Neural progenitor cell (in vitro differentiated cells): ENCODE measurements at places on chromosomes 13 and 19.

DNA sequence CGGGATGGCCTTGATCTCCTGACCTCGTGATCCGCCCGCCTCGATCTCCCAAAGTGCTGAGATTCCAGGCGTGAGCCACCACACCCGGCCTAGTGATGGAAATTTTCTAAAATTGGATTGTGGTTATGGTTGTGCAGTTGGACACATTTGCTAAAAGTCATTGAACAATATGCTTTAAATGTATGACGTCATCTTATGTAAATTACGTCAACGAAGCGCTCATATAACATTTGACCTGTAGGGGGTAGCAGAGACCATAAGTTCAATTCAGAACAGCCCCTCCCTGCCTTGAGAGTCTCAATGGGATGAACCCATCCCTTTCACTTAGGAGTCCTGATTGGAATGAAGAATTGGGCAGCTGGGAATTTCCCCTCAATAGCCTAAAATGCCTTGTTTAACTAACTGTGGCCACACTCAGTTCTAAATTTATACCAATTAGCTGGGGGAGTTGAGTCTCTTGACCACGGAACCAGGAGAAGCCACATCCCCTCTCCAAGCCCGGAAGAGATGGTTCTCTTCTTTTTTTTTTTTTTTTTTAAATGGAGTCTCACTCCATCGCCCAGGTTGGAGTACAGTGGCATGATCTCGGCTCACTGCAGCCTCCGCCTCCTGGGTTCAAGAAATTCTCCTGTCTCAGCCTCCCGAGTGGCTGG, 15.2 kb upstream of the TLE6 start:
- H3K4me1 ChIP-seq, result no peaks in the 10 kb centered on the region
- no peak overlapping the region for H3K27ac ChIP-seq
- no peaks in the 10 kb centered on the region for H3K27me3 ChIP-seq
- peak; percentile 95 for DNase-seq
- H3K4me3 ChIP-seq, result no peak overlapping the region

- no peak overlapping the region for H3K4me3 ChIP-seq
- no peak for DNase-seq
- peaks cover 19% of the 10 kb centered on the region for H3K4me1 ChIP-seq
- H3K27ac ChIP-seq, result no peak overlapping the region
Measured at GRCh38 chr13:112783978-112784371, 94.1 kb downstream of the ATP11A start.

- H3K4me3 ChIP-seq, result no peak overlapping the region
- H3K36me3 ChIP-seq, result no peaks in the 10 kb centered on the region
- H3K27ac ChIP-seq, result no peak overlapping the region
- no peaks in the 10 kb centered on the region for H3K4me1 ChIP-seq
- H3K27me3 ChIP-seq, result no peaks in the 10 kb centered on the region
Measured at GRCh38 chr13:47594833-47595232, 406.2 kb downstream of the SUCLA2 start.

DNA sequence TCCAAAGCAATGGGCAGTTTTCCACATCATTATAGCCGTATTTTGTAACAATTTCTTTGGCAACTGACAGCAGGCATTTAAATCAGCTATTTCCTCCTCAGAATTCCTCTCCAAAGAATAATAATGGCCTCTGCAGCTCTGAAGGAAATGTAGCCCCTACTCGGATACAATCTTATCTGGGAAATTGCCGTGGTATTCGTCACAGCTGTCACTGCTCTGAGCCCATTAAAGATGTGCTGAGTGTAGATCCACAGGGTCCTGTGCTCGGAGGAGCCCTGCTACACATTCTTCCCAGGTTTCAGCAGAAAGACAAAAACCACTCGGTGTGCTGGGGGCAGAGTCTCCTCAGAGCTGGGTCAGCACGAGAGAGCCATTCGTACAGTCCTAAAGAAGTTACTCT, 33.1 kb downstream of the MZT1 start:
- H3K27me3 ChIP-seq, result no peaks in the 10 kb centered on the region
- no peaks in the 10 kb centered on the region for H3K4me1 ChIP-seq
- no peak overlapping the region for H3K4me3 ChIP-seq
- H3K27ac ChIP-seq, result no peak overlapping the region
- no peaks in the 10 kb centered on the region for H3K36me3 ChIP-seq

DNA sequence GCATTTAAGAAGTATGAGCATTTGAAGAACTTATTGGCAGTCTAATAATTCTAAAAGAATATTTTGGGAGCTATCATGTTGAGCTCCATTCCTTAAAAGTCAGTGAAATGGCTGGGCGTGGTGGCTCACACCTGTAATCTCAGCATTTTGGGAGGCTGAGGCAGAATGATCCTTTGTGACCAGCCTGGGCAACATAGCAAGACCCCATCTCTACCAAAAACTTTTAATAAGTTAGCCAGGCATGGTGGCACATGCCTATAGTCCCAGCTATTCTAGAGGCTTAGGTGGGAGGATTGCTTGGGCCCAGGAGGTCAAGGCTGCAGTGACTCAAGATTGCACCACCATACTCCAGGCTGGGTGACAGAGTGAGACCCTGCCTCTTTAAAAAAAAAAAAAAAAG, 8.0 kb downstream of the COG6 start:
- peaks cover 4% of the 10 kb centered on the region for H3K36me3 ChIP-seq
- H3K4me3 ChIP-seq, result no peak overlapping the region
- H3K27ac ChIP-seq, result no peak overlapping the region
- no peaks in the 10 kb centered on the region for H3K27me3 ChIP-seq

- no peak for DNase-seq
- no peaks in the 10 kb centered on the region for H3K36me3 ChIP-seq
- H3K4me1 ChIP-seq, result no peaks in the 10 kb centered on the region
Measured at GRCh38 chr19:46181388-46181779, 33.3 kb downstream of the IGFL2 start.

- DNase-seq, result no peak
- no peak overlapping the region for H3K4me3 ChIP-seq
- H3K36me3 ChIP-seq, result no peaks in the 10 kb centered on the region
- H3K27me3 ChIP-seq, result no peaks in the 10 kb centered on the region
- no peak overlapping the region for H3K27ac ChIP-seq
- no peaks in the 10 kb centered on the region for H3K4me1 ChIP-seq
Measured at GRCh38 chr19:33332248-33332647, 29.9 kb upstream of the CEBPA start.

DNA sequence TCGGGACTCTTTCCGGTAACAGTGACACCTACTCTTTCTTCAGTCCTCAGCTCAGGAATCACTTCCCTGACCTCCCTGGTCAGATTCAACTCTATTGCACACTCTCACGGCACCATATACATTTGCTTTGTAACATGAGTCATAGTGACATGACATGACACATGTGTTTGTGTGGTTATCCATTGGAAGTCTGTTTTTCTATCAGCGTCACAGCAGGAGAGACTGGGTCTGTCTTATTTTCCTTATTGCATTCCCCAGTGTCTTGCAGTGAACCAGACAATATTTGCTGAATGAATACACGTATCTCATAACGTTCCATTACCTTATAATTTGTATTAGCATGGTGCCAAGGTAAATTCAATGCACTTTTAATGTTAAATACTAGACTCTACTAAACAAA, 102.0 kb downstream of the DCLK1 start:
- H3K36me3 ChIP-seq, result no peaks in the 10 kb centered on the region
- H3K27ac ChIP-seq, result no peak overlapping the region
- no peak for DNase-seq

- no peak overlapping the region for H3K4me3 ChIP-seq
- no peaks in the 10 kb centered on the region for H3K4me1 ChIP-seq
- H3K27me3 ChIP-seq, result no peaks in the 10 kb centered on the region
- no peak for DNase-seq
Measured at GRCh38 chr13:104057861-104058260, 991.6 kb upstream of the SLC10A2 start.

GRCh38 chr19:11125994-11126685, 29.4 kb downstream of the SPC24 start:
- no peak overlapping the region for H3K4me3 ChIP-seq
- peak; percentile 83 for DNase-seq
- H3K36me3 ChIP-seq, result peaks cover 21% of the 10 kb centered on the region
- no peak overlapping the region for H3K27ac ChIP-seq
- H3K27me3 ChIP-seq, result no peaks in the 10 kb centered on the region

DNA sequence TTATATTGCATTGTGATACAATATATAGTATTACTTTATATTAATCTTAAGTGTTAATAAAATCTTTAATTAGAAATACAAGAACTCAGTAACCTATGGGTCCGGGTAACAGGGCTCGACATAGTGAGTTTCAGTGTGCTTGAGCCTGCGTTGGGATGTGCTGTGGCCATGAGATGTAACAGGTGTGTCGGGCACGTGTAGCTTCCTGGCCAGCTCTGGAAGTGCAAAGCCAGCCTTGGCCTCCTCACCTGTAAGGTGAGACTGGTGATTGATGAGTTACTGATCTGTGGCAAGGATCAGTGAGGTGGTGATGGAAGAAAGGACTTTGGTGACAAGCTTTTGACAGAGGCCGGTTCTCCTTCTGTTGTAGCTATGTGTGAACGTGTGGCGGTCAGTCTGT, 19.2 kb downstream of the ATP4B start:
- DNase-seq, result no peak
- H3K27me3 ChIP-seq, result no peaks in the 10 kb centered on the region
- H3K27ac ChIP-seq, result no peak overlapping the region
- no peaks in the 10 kb centered on the region for H3K4me1 ChIP-seq
- no peak overlapping the region for H3K4me3 ChIP-seq
- H3K36me3 ChIP-seq, result peaks cover 28% of the 10 kb centered on the region

DNA sequence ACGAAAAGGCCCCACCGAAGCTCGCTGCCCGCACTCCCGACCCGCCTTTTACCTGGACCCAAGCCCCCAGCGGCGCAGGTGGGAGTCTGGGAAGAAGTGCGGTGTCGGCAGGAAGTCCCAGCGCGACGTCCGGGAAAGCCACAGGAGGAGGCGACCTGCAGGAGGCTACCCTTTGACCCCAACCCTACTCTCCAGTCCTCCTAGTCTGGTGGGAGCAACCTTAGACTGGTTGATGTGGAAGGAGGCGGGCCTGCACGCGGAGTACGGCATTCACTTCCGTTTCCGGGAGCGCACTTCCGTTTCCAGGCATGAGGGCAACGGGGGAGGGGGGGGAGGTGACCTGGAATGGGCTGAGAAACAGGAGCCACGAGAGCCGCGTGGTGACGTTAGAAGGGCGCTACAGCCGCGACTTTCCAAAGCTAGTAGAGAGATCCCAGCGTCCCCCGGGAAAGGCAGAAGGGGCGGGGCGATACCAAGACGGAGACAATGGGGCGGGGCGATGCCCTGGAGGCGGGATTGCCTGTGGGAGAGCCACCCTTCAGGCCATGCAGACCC, 28.5 kb downstream of the ZNF266 start:
- no peak for DNase-seq
- no peaks in the 10 kb centered on the region for H3K27me3 ChIP-seq
- no peaks in the 10 kb centered on the region for H3K4me1 ChIP-seq
- no peak overlapping the region for H3K27ac ChIP-seq
- peaks cover under 1% of the 10 kb centered on the region for H3K36me3 ChIP-seq

DNA sequence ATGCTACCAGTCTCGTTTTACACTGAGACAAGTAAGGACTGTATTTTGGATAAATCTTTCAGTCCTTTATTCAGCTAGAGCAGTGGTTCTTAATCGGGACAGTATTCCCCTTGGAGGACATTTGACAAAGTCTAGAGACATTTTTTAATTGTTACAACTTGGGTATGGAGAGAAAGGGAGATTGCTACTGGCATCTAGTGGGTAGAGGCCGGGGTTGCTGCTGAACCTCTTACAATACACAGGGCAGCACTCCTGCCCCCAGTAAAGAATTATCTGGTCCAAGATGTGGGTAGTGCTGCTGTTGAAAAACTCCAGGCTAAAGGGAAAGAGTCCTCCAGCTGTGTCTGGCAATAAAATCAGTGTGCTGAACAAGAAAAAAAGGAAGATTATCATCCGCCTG, 334.8 kb downstream of the SLC7A1 start:
- no peak overlapping the region for H3K4me3 ChIP-seq
- H3K36me3 ChIP-seq, result no peaks in the 10 kb centered on the region
- no peaks in the 10 kb centered on the region for H3K4me1 ChIP-seq
- H3K27ac ChIP-seq, result no peak overlapping the region

DNA sequence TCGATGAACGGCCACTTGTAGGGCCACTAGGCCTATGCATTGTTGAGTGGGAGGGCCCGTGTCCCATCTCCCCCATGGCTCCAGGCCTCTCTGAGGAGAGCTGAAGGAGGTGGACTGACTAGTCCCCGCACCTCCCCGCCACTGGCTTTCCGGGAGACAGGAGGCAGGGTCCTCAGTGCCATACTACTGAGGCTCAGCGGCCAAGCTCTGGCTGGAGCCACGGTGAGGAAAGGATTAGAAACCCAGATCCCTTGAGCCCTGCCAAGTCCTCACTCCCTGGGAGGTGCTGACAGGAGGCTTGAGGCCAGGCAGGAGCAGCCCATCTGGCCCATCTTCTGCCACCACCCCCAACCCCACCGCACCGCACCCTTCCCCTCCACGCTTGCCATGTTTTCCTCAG, 29.0 kb downstream of the CCDC8 start:
- peaks cover 11% of the 10 kb centered on the region for H3K36me3 ChIP-seq
- H3K4me1 ChIP-seq, result no peaks in the 10 kb centered on the region
- H3K4me3 ChIP-seq, result no peak overlapping the region

DNA sequence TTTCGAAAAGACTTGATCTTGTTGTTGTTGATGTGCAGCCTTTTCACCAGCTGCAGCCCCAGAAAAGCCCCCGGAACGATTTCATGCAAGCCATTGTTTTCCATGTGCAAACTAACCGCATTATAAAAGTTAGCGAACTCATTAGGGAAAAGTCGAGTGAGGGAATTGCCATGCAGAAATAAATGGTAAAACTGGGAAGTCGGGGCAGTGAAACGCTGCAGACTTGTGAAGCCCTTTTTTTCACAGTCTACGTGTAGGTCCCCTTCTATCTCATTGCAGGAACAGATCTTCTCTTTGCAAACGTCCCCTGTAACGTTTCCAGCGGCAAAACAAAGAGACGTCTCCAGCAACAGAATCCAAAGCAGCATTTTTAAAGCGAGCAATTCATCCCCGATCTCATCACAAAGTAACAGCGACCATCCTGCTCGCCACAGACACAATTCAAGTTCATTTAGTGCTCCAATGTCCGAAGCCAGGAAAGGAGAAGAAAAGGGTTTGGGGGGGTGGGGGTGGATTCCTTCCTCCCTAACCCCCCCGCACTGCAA, 1.1 kb downstream of the SLITRK1 start:
- peaks cover 50% of the 10 kb centered on the region for H3K27me3 ChIP-seq
- H3K27ac ChIP-seq, result no peak overlapping the region
- H3K4me3 ChIP-seq, result peak overlapping the region; percentile 65
- no peaks in the 10 kb centered on the region for H3K36me3 ChIP-seq

DNA sequence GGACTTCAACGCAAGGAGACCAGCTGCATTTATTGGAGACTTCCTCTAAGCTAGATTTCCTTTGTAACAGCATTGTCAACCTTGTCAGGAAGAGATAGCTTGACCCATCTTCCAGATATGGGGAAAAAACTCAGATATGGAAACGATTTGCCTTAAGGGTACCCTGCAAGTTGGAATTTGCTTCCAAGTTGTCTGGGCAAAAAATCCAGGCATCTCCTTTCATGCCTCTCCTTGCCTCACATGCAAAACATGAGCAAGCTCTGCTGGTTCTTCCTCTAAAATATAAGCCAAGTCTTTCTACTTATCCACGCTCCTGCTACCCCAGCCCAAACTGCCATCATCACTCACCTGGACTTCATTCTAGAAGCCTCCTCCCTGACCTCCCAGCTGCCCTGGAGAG, 6.4 kb upstream of the DNMT1 start:
- no peaks in the 10 kb centered on the region for H3K36me3 ChIP-seq
- H3K27me3 ChIP-seq, result no peaks in the 10 kb centered on the region
- H3K4me1 ChIP-seq, result no peaks in the 10 kb centered on the region
- H3K4me3 ChIP-seq, result no peak overlapping the region
- H3K27ac ChIP-seq, result no peak overlapping the region

GRCh38 chr19:10892256-10892655, 20.9 kb downstream of the CARM1 start:
- no peaks in the 10 kb centered on the region for H3K27me3 ChIP-seq
- no peak for DNase-seq
- H3K4me3 ChIP-seq, result no peak overlapping the region
- no peak overlapping the region for H3K27ac ChIP-seq
- peaks cover 32% of the 10 kb centered on the region for H3K4me1 ChIP-seq

- H3K4me1 ChIP-seq, result no peaks in the 10 kb centered on the region
- DNase-seq, result no peak
Measured at GRCh38 chr13:90154311-90154960, 1193.1 kb upstream of the MIR17HG start.
